ENCODE measurements at places on chromosomes 16 and 17.

DNA sequence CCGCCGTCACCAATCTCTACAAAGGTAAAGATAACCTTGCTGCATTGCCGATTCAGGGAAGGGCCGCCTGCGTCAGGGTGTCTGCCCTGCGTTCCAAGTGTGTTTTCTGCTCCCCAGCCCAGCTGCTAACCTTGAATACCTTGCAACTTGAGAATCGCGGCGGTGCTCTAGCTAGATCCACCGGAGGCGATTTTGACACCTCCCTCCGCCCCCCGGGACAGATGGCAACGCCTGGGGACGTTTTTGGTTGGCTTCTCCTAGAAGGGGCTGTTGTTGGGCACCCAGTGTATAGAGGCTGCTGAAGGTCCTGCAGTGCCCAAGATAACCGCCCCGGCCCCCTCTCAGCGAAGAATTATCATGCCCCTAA lies 1.5 kb downstream of the HAPSTR1 start:
- peak; percentile 33 for DNase-seq

DNA sequence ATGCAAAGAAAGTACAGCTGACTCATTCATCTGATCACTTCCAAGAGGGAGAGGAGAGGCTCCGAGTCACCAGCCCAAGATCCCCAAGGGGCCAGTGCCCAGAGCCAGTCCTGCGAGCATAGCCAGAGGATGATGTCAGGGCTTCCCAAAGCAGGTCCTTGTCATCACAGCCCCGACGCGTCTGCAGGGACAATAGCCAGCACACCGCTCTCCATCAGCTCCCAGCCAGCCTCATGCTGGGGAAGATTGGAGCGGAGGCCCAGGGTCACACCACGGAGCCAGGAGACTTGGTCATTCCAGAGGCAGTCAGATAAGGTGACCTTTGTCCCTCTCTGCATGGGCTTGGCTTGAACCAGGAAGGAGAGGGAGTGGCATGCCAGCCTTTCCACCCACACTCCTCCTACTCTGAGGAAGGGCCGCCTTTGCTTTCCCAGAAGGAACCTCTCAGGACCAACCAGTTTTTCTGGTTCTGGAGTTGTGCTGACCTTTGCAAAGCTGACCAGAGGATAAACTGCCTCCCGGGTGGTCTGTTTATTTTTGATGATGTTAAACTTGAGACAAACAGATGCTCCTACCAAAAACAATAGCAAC lies 58.3 kb upstream of the ARHGAP44 start:
- no peak for DNase-seq

DNA sequence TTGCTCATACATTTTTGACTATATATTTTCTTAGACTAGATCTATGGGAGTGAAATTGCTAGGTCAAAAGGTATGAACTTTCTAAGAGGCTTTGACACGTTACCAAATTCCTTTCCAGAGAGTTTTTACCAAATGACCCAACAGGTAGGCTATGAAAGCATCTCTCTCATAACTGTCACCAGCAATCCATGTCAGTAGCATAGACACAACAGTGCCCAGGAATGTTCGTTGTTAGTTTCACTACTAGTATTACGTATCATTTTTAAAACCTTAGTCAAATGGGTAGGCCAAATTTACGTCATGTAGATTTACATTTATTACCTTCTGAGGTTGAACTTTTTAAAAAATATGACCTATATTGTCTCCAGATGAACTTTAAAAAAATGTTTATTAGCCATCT lies 66.8 kb downstream of the MARCHF10 start:
- DNase-seq = no peak

DNA sequence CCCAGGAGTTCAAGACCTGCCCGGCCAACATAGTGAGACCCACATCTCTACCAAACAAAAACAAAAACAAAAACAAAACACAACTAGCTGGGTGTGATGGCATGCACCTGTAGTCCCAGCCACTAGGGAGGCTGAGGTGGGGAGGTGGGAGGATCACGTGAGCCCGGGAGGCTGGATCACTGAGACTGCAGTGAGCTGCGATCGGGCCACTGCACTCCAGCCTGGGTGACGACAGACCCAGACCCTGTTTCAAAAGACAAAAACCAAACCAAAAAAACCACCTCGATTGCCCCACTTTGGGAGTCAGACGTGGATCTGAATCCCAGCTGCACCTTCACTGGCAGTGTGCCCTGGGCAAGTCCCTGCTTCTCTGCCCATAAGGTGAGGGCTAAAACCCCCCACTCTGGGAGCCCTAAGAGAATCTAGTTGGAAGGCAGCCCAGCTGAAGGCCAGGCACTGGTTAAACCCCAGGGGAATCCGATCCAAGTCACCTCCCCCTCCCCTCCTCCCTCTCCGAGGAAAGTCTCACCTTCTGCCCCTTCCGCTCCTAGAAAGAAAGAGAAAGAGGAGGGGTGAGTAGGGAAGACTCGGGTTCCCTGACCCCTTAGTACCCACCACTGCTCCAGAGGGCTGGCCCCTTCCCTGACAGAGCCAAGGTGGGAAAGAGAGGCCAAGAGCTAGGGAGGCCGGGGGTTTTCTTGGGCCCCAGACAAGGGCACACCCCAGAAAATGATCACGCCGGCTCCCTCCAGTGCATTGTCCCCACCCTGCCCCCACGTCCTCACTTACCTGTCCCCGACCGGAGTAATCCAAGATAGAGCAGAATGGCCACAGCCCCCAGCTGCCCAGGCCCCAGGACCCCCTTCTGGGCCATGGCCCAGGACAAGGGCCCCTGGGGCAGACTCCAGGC lies 647 bp downstream of the PRSS8 start:
- no peak for DNase-seq

DNA sequence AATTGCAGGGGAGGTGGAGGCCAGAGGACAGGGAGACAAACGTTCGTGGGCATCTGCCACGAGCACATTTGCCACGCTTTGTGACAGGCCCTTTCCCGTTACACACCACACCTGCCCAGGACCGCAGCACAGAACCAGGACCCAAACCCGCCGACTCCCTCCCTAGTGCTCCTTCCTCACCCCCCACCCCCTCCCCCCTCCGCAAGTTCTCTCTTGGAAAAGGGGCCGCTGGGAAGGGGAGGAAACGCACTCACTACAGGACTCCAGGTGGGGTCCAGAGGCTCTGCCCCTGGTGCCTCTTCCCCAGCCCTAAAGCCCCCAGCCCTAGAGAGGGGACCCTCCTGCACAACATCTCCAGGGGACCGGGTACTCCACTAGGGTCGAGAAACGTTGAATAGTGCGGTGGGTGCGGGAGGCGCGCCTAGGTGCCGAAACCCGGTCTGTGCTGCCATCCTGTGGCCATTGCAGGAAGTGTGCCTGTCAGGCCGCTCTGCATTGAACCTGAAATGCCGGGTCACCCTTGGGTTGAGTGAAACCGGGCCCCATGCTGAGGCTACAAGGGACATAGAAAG lies 21.9 kb upstream of the EIF1 start:
- DNase-seq = peak; percentile 73

GRCh38 chr17:64685705-64686104 lies 23.6 kb upstream of the SMURF2 start:
- peak; percentile 49 for DNase-seq

GRCh38 chr17:32318071-32318470 lies 23.9 kb downstream of the C17orf75 start:
- no peak for DNase-seq

DNA sequence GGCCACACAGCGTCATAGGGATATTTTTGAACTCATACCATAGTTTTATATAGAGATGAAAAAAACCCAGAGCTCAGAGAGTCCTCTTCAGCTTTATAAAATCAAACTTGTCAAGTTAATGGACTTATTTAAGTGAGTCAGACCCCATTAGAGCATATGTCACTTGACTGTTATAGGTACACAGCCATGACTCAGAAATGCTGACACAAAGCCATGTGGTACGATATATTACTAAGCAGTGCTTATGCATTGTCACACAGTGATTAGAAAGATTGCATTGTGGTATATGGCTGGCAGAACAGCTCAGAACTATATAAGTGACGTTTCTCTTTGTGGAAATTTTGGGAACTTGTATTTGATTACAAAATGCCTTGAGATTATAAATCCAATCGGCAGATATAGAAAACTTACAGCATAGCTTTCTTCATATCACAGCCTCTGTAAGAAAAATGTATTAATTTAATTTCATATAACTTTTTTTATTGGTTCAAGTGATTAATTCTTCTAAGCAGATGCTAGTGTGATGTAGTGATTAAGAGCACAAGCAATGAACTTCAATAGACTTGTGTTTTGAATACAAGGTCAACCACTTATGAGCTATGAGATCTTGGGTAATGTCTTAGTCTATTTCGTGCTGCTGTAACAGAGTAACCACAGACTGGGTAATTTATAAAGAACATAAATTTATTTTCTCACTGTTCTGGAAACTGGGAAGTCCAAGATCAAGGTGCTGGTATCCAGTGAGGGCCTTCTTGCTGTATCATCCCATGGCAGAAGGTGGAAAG lies 25.8 kb upstream of the GINS3 start:
- no peak for DNase-seq

GRCh38 chr17:75816693-75817092 lies 27.5 kb downstream of the UNC13D start:
- no peak for DNase-seq

DNA sequence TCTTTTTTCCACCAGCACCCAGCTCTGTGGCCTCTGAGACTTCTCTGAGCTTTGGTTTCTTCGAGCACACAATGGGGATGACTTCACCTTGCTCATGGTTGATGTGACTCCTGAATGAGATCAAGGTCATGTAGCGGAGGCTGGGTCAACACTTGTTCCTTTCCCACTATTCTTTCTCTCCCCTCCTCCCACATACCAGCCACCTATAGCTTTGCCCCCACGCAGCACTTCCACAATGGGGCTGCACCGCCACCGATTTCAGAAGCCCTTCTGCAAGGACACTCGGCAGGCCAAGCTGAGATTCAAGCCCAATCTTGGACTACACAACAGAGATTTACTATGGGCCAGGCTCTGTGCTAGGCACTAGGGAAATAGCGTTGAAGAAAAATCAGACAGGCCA lies 14.4 kb downstream of the TRIM25 start:
- no peak for DNase-seq

DNA sequence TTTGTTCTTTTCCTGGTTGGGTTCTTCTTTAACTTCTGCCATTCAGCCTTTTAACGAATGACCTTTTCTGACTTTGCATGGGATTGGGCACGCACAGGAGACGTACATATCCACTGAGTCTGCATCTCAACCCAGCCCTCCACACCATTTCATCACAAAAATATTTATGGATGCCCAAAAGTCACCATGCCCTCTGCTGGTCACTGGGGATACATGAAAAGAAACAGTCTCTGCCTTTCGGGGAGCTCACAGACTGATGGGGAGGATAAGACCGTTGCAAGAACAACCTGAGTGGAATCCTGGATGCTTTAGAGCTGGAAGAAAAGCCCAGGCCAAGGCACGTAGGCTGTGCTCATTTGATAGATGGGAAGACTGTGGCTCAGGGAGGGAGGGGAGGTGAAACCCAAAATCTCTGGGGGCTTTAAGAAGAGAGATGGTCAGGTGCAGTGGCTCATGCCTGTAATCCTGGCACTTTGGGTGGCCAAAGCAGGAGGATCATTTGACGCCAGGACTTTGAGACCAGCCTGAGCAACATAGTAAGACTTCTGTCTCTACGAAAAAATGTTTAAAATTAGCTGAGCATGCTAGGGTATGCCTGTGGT lies 7.9 kb upstream of the MT2A start:
- DNase-seq = no peak

DNA sequence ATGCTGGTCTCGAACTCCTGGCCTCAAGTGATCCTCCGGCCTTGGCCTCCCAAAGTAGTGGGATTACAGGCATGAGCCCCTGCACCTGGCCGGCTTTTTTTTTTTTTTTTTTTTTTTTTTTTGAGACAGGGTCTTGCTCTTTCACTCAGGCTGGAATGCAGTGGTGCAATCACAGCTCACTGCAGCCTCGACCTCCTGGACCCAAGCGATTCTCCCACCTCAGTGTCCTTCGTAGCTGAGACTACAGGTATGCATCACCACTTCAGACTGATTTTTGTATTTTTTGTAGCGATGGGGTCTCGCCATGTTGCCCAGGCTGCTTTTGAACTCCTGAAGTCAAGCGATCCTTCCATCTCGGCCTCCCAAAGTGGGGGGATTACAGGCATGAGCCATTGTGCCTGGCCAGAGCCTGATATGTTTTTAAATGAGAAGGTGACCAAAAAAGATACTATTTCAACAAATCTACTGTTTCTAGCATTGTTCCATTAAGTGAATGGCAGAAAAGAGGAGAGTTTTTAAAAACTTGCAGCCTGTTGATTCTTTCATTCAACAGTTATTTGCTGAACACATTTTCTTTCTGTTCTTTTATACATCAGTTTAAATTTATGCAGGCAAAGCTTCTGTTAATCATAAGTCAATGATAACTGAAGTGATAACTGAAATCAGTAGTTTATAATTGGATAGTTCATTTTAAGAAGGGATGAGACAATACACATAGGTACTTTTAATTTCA lies 3.2 kb upstream of the SRSF1 start:
- no peak for DNase-seq

DNA sequence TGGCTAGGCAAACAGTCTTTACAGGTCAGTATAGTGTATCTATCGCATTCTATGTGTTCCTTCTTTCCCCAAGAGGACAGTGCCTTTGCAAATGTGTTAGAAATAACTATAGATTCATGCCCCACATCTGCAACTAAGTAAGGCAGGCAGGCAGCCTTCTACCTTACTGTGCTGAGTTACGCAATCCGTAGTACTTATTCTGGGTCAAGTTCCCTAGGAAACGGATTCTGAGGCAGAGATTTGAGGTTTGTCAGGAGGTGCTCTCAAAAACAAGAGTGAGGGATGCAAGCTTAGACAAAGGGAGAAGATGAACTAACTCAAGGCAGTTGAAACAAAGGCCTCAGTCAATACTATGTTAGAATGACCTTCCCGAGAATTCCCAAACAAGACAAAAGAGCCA lies 12.7 kb upstream of the ANKFY1 start:
- no peak for DNase-seq

GRCh38 chr16:24879684-24880083 lies 33.9 kb downstream of the SLC5A11 start:
- no peak for DNase-seq

DNA sequence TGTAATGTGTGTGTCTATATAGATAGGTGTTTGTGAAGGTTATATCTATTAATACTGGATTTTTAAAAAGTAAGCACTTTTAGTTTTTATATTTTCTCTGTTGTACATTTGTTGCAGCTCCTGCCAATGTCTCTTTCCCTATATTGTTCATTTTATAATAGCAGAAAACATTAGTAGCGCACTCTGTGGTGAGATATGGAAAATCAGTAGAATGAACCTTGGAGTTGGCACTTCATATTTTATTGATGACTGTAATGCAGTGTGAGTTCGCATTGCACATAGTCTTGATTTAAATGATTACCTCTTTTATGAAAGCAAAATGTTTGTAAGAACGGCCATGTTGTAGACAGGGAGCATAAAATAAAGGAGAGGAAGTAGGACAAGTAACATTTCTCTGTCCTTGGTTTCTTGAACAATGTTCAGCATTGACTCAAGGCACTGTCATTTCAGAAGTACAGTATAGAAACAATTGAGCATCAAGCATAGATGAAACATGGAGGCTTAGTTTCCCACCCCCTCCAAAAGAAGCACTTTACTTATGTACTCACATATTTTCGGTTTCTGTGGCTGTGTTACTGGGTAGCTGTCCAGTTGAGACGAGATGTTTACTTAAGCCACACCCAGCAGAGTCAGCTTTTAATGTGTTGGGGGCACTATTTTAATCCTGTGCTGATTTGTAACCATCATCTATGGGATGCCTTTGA lies 74.0 kb downstream of the TANC2 start:
- peak; percentile 23 for DNase-seq

- DNase-seq = no peak
Measured at GRCh38 chr17:58531122-58531521, 16.7 kb upstream of the MTMR4 start.
